Stimulated activated CD4-positive, alpha-beta T cell treated with anti-CD3 and anti-CD28 coated beads, Interleukin-1b, Interleukin-23, amount 100 ng/mL, for 1 hour (primary cell): ENCODE measurements at places on chromosomes 12 and 14.
A peak's percentile ranks its signal among the peaks of the same experiment; 100 is the strongest.

DNA sequence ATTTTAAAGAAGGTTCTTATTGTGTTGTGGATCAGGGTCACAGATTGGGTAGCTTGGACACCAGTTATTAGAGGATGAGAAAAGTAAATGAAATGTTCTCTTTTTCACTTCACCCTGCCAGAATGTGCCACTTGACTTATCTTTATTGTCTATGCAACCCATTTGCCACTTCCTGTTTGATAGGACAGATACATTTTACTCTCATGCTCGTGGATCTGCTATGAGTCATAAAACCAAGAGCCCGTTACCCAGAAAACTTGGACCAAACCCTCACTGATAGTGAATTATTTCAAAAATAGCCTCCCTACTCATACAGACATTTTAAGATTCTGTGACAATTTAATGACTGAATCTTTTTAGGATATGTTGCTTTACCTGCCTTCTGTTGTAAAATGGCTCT is 1.8 kb downstream of the ISCA2 start:
- DNase-seq, result no peak

DNA sequence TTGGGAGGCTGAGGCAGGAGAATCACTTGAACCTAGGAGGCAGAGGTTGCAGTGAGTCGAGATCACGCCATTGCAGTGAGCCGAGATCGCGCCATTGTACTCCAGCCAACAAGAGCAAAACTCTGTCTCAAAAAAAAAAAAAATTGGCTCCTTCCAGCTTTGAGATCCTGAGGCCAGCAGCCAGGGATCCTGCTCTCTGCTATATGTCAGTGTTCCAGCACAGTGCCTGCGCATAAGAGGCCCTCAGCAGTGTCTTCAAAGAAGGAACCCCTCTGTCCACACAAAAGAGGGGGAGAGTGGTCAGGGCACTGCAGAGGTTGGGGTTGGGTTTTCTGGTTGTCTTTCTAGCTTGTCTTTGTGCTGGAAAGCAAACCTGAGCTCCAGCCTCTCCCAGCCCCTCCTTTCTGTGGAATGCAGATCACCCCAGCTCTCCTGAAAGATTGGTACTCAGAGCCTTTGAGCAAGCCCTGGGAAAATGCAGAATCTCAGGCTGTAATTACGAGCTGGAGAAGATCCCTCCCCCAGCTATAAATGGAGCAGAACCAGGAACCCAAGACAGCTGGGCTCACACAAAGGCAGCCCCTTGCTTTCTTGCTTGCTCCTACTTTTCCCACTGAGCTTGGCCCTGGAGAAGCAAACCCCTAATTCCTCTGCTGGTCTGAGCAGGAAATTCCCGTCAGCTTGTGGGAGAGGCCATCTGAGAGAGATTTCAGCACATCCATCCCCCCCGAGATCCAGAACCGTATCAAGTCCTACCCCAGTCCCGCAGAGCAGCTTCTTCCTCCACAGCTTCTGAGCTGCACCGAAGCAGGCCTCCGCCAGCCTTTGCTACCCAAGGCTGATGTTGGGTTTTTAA is 205.7 kb downstream of the ZFP36L1 start:
- DNase-seq, result no peak

DNA sequence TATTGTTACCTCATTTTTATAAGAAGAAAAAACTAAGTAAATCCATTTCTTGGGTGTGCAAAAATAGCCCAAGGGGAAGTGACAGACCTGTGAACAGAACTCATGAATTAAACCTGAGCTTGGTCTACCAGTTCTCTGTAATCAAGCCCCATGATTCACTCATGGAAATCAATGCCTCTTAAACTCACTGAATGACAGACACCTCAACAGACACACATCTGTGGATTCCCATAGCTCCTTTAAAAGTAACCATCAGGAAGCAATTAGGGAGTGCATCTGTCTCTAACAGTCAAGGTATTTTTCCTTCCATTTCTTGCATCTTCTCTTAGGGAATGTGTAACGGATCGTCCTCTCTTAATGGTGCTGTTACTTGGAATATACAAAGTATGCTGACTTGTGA is 215.0 kb upstream of the EEA1 start:
- no peak for DNase-seq

- no peak for DNase-seq
Measured at GRCh38 chr12:76520348-76520747, 39.2 kb downstream of the OSBPL8 start.

GRCh38 chr12:1665366-1665765 is 25.5 kb upstream of the ADIPOR2 start:
- no peak for DNase-seq

DNA sequence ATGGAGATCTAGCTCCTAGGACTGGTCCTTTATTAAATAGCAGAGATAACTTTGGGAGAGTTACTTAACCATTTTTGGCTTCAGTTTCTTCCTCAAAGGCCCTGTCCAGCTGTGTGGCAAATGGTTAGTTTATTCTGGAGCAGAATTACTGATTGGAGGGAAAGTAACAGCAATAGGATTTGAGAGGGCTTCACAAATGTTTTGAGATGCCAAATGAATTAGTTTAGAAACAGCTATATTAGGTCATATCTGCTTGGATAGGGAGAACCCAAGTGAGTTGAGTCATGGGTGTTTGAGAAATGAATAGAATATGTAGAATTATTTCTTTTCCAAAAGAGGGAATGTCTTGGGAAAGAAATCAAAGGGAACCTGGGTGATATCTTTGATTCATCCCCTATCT is 17.5 kb downstream of the RASSF3 start:
- no peak for DNase-seq

DNA sequence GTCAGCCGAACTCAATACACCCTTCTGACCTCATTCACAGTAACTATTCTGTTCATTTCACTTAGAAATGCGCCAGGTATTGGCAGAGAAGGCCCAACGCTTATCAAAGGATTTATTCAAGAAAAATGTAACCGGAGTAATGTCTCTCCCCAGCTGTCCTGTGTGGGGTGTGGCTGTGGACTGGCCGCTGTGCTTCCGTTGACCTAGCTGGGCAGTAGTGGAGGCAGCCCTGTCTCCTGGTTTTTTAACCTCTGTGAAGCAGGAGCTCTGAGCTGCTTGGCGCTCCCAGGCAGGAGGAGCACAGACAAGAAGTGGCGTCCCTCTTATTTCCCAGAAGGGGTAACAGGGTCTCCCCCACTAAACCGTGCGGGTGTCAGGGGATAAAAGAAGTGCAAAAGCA is 85.2 kb downstream of the ESR2 start:
- no peak for DNase-seq

- DNase-seq, result no peak
Measured at GRCh38 chr14:74891870-74892269, 10.2 kb downstream of the DLST start.

DNA sequence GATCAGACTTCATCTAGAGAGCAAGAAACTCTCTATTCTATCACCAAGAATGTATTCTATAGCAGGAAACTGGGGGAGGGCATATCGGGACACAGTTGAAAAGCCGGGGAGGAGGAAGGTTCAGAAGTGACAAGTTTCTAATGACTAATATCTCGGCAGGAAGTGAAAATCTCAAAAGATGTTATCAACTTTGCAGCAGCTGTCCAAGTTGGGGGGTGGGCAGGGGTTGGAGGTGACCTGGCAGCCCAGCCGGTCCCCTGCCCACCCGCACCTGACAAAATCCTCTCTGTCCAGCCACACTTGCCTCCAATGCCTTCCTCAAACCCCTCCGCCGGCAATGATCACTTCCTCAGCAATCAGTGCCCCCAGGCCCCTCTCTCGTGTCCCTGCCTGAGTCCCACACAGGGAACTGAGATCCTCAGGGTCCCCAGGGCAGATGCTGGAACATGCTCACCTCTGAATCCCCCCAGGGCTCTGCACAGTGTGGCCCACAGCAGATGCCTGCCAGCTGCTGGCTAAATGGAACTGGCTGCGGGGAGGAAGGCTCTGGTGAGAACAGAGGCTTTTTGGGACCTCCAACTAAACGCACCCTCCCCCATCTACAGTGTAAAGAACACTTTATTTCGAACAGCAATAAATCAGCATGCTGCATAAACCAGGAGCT is 43.9 kb downstream of the CCDC88C start:
- DNase-seq, result no peak

DNA sequence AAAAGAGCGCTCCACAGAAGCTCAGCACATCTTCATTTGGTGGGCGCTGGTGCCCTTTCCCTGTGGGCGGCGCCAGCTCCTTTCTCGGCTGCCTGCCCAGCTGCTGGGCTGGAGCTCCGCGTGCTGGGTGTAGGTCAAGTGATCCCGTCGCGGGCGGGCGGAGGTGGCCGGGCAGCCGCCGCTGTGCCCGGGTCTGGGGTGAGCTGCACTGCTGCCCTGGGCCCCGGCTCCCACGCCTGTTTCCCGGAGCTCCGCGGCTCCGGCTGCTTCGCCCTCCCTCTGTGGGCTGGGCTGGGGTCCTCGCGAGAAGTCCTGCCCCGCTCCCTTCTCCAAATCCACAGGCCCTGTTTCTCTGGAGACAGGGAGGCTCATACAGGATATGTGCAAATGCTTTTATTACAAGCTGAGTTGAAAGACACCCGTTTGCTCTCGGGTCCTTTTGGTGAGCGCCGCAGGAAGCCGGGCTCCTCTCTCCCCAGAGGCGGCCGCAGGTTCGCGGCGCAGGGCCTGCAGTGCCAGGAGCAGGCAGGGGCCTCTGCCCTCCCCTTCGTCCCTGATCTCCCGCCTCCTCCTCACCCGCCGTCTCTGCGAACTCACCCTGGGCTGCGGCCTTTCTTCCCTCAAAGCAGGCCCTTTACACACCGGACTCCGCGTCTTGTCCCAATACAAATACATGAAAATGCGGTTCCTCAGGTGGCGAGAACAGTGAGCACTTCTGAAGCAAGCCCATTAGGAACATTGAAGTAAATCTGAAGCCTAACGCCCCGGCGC is 67.8 kb upstream of the CAPRIN2 start:
- no peak for DNase-seq

GRCh38 chr14:39169541-39169900 is 612 bp downstream of the TRAPPC6B start:
- no peak for DNase-seq

GRCh38 chr12:99389751-99390150 is 257.8 kb upstream of the GARIN6 start:
- DNase-seq, result no peak

DNA sequence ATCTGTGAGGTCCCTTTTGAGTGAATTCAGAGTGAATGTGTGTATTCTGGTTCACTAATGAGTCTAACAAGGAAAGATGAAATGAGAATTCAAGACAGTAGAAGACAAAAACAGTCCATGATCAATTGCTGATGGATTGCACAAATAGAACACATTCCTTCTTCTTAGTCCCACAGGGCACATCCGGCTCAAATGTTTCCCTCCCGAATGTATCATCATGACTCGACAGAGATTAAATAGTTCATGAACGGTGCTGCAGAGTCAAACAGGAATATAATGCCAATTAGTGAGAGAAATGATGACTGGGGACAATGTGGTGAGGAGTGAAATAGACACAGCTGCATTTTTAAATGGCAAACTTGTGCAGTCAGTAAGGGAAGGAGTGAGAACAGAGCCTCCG is 11.5 kb upstream of the SFSWAP start:
- no peak for DNase-seq

GRCh38 chr14:20460458-20461224 is 593 bp downstream of the PIP4P1 start:
- peak; percentile 24 for DNase-seq

DNA sequence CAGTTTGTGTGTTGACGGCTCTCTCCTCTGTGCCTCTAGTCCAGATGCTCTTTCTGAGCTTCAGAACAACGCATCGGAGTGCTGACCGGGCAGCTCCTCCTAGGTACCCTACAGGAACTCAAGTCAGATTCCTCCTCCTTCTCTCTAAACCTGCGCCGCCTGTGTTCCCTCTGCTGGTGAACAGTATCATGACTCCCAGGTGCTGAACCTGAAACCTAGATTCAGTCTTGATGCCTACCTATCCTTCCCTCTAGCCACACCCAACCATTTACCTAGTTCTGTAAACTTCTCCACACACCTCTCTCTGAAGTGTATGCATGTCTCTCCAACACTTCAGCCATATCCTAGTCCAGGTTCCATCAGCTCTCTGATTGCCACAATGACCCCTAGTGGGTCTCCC is 112.7 kb downstream of the EFCAB11 start:
- no peak for DNase-seq

GRCh38 chr12:76375939-76376338 is 27.7 kb upstream of the BBS10 start:
- DNase-seq, result no peak

GRCh38 chr12:12333407-12334366 is 16.4 kb downstream of the MANSC1 start:
- no peak for DNase-seq

DNA sequence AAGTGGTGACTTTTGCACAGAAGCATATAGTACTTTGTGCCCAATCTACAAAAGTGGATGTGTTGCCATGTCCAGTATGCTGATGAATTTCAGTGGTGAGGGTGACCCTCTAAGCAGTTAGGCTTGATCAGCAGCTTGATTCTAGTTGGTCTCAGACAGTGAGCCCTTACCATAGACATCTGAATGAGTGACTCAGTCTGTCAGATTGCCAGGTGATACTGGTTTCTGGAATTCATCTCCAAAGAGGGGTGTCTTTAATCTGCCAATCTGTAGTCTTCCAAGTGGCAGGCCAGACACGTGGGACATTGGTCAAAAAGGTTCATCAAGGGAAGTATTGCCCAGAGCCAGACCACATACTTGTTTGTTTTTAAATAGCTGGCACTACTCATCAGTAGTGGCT is 187.4 kb upstream of the SLC16A7 start:
- no peak for DNase-seq

GRCh38 chr14:79705126-79705894 is 506.0 kb downstream of the DIO2 start:
- DNase-seq, result no peak

DNA sequence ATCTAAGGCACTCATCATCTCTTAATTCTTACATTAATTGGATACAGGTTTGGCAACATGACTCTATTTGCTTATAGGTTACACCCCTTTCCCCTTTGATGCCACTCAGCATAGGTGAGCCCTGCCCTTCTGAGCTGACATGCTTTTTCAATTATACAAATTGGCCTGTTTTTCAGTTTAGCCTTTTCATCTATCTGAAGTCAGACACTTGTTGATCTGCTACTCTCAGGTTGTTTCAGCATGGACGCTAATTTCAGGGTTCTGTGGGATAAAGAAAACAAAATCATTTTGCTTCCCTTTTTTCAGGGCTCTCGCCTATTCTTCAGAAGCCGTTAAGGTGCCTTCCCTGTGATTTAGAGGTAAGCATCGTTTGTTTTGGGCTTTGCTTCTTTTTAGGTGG is 55.3 kb downstream of the DACT1 start:
- DNase-seq, result no peak

DNA sequence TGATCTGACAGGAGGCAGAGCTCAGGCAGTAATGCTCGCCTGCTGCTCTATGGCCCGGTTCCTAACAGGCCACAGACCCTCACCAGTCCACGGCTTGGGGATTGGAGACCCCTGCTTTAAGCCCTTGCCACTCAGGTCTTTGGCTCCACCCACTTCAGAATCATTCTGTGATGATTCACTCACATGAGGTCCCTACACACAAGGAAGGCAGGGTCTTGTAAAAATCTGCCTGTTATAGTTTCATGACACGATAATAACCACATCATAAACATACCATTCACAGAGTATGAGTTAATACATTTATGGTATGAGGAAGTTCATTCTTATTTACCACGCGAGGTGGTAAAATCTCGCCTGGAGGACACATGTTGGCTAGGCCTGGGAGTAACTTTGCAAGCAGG is 29.0 kb upstream of the MAX start:
- no peak for DNase-seq
